Spinal cord (tissue), 10 donors: ENCODE measurements at places on chromosomes 1 and 21. TPM values are rescaled to one million over a fixed set of nuclear protein-coding genes. Genes with fewer than 3 reads are reported as not detected.

DNA sequence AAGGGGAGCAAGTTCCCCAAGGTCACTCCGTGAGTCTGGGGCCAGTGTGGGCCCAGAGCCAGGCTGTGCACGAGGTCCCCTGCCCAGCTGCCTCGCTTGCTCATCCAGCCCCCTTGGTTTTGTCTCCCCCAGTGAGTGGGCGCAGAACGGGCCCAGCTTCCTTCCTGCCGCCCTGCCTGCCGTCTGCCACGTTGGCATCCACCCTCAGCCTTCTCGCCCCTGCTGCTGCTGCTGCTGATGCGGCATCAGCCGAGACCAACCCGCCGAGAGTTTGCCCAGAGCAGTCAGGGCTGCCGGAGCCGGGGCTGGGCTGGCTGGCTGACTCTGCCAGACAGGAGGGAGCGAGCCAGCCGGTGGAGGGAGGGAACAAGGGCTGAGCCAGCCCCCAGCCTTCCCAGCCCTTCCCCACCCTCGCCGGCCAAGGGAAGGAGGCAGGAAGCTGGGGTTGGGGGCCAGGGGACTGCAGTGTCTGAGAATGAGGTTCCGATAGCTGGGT is 31.4 kb upstream of the WASF2 start:
- DNase-seq = peak; percentile 84

- DNase-seq = no peak
Measured at GRCh38 chr1:64212031-64212430, 8.6 kb downstream of the UBE2U start.

GRCh38 chr1:234722270-234722704 is 112.3 kb upstream of the IRF2BP2 start:
- DNase-seq = no peak

Gene HAO2
- polyA plus RNA-seq = 0.56 TPM

Gene MARK1
- polyA plus RNA-seq = 31.2 TPM

- no peak for DNase-seq
Measured at GRCh38 chr1:59070610-59071009, 226.3 kb upstream of the FGGY start.

- DNase-seq = no peak
Measured at GRCh38 chr1:230361941-230362340, 64.2 kb downstream of the PGBD5 start.

Gene IQCC
- polyA plus RNA-seq = 6.5 TPM

GRCh38 chr1:223700942-223701637 is 11.2 kb upstream of the CAPN2 start:
- DNase-seq = no peak

DNA sequence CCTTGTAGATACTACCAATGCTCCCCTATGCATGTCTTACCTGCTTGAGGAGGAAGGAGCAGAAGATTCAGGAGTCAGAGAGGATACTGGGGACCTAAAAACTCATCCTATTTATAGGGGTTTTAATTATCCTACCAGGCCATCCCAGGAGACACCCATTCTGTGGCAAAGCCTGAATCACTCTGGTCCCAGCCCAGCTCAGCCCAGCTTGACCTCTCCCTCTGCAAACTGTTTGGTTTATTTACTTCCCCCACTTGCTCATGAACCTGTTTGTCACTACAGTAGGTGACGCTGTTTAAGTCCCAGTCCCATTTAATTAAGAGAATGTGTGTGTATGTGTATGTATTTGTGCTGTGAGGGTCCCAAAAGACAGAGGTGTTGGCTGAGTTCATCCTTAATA is at the start of gene RPTN:
Gene RPTN, minus strand, starts transcription at position 85 of the 400 bp plus-strand sequence. CDS start 1,339 bp downstream, outside the sequence.
- no peak for DNase-seq

DNA sequence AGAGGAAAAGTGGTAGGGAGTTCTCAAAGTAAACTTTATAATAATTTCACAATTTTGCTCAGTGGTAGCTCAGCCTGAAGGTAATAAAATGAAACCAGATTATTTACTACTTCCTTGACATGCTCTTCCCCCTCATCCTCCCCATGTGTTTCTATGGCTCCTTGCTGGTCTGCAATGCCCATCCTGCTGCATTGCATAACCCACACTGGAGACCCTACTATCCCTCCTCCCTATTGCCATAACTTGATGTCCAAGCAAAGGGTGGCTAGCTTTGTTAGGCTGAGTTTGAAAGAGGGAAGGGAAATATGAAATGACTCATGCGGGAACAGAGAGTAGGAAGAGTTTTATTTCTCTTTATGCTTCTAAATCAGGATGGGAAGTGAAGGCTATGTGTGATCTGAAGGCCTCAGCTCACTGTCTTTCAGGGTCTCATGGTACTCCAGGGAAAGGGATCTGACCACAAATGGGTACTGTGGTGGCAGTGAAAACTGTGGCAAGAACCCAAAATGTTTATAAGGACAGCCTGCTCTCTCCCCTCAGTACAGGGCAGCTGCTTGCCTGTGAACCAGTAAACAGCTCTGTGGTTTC is 36.4 kb upstream of the HSD17B7 start:
- DNase-seq = no peak

Gene EVA1C
- polyA plus RNA-seq = 13.4 TPM

DNA sequence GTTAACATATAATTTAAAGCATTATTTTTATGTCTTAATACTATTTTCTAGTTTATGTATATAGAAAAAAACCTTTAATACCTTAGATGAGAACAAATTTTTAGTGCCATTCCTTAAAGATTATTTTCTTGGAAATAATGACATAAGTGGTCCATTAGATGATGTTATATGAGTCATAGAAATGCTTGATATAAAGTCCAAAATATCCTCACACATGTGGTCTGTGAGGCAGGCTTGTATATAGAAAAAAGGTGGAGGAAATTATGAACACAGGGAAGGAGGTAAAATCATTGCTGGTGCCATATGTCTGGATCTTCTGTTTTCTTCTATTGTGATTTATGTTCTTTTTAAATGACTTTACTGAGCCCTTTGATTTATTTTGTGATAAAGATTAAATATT is 79.3 kb downstream of the MAP3K7CL start:
- DNase-seq = no peak

Gene ZSWIM5
- 14.8 TPM for polyA plus RNA-seq

- DNase-seq = no peak
Measured at GRCh38 chr1:53132176-53132575, 10.3 kb downstream of the SLC1A7 start.

- DNase-seq = no peak
Measured at GRCh38 chr1:59017501-59018231, 233.8 kb upstream of the JUN start.

Gene KRTAP10-9
- not detected for polyA plus RNA-seq

GRCh38 chr1:84390226-84390625 is 8.1 kb upstream of the DNASE2B start:
- DNase-seq = no peak

Gene GBP6
- polyA plus RNA-seq = 0.35 TPM

DNA sequence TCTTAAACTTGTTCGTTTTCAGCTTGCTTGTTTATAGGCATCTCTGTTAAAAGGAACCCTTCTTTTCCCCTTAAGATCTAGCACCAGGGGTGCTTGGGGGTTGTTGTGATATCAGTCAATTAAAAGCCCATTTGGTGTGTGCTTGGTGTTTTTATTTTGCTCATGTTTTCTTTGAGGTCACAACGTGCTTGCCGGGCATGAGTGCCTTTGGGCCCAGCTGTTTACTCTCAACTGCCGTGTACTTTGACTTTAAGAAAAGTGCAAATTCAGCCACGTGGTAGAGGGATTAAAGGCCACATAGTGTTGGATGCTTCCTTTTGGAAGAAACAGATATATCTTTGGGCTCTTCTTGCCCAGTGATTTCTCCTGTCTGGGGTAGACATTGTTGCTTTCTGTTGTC is 10.5 kb downstream of the ARID1A start:
- DNase-seq = no peak

DNA sequence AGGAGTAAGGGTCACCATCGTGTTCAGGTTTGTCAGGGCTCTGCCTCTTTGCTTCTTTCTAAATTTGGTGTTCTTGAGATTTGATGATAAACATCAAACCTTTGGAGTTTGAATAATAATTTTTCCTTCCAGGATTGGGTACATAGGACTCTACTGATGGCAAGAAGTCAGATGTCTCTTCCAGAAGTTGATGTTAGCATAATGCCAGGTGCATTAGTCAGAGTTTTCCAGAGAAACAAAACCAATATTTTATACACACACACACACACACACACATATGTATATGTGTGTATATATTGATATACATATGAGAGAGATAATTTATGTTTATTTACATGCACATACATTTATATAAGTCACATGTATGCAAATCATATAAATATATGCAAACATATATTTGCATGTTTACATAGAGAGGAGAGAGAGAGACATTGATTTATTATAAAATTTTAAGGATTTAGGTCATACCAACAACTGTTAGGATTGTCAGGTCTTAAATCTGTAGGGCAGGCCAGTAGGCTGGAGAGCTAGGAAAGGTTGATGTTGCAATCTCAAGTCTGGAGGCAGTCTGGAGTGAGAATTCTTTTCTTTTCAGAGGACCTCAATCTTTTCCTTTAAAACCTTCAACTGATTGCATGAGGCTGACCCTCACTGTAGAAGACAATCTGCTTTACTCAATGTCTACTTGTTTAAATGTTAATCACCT is 199.2 kb downstream of the HLX start:
- DNase-seq = no peak

DNA sequence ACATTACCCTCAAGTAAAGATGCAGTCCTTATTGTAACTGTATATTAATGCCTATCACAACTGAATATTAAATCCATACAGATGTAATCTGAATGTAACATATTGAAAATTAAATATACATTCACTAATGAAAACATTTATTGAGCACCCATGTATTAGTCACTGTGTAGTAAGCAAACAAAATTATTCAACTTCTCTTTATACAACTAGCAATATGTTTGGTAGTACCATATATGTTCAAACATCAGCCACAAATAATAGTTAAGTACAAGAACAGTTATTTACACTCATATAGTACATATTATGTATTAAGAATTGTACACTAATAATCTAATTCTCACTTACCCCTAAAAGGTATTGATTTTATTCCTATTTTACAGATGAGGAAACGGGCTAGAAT is 17.9 kb downstream of the KIF14 start:
- DNase-seq = no peak

GRCh38 chr1:207862241-207862787 is 48.6 kb downstream of the CD34 start:
- no peak for DNase-seq

Gene GBP5
- polyA plus RNA-seq = 0.33 TPM

DNA sequence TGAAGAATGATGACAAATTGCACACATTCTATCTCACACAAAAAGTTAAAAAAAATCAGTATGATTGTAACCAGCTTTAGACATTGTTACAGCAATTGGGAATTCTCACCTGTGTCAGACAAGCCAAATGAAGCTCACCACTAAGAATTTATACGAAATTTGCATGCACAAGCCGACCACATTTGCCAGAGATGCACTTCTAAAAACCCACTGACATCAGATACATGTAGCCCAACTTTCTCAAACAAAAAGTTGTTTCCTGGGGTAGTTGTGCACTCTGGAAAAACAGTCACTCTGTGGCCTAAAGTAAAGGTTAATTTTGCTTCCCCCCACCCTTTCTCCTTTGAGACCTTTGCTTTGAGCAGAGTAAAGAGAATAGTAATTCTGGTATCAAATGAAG is 67.9 kb upstream of the IL12RB2 start:
- DNase-seq = no peak

GRCh38 chr1:168372307-168372706 is 91.6 kb downstream of the TBX19 start:
- DNase-seq = no peak

Gene ACTL8
- polyA plus RNA-seq = 0.23 TPM

Gene MIXL1
- 1.1 TPM for polyA plus RNA-seq

Gene CA14
- 55.1 TPM for polyA plus RNA-seq

DNA sequence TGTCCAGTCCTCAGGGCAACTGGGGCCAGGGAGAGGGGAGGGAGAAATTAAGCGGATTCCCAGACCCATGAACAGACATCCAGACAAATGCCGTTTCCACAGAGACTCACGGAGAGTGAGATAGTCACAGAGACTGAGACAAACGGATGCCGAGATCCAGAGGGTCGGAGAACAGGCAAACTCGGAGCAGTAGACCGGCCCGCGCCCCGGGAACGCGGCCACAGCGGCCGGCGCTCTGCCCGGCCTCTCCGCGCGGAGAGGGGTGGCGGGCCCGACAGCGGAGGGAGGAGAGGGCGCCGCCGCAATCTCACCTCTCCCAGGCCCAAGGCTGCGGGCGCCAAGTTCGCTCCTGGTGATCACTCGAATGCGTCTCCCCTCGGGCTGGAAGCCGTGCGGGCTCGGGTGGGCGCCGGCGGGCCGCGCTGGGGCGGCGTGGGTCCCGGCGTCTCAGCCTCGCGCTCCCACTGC is 831 bp upstream of the FOXD2 start:
- no peak for DNase-seq

Gene EPHA2
- 3.7 TPM for polyA plus RNA-seq

DNA sequence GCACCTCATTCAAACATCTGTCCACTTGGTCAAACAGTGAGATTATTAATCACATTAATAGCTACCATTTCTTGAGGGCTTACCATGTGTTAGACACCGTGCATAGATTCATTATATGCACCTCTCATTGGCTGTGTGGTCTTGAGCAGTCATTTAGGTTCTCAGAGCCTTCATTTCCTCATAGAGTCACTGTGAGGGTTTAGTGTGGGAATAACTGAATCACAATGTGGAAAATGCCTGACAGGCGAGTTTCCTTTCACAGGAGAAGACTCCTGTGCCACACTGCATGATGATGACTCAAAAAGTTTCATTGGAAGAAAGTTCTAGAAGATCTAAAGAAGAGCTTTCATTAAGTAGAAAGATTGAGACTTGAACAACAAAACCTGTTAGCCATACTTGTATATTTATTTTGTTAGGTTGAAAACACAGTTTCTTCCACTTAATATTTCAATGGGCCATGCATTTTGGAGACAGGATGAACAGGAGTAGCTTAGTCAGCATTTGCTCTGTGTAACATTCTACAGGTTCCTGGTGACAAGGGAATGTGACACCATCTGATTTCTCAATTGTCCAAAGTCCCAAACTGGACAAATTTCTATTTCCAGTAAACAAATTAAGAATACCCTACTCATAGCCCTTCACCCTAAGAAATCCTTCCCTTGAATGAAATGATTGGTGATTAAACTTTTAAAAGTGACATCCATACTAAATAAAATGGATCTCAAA is 45.7 kb downstream of the FYB2 start:
- DNase-seq = no peak

Gene TAF12
- polyA plus RNA-seq = 28.1 TPM

DNA sequence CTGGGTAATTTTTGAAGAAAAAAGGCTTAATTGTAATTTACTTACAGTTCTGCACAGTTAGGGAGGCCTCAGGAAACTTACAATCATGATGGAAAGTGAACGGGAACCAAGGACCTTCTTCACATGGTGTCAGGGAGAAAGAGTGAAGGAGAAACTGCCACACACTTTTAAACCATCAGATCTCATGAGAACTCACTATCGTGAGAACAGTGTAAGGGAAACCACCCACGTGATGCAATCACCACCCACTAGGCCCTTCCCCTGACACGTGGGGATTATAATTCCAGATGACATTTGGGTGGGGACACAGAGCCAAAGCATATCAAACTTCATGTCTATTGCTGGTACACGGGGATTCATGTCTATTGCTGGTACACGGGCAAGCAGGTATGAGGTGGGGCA is 5.3 kb upstream of the SFT2D2 start:
- DNase-seq = no peak

DNA sequence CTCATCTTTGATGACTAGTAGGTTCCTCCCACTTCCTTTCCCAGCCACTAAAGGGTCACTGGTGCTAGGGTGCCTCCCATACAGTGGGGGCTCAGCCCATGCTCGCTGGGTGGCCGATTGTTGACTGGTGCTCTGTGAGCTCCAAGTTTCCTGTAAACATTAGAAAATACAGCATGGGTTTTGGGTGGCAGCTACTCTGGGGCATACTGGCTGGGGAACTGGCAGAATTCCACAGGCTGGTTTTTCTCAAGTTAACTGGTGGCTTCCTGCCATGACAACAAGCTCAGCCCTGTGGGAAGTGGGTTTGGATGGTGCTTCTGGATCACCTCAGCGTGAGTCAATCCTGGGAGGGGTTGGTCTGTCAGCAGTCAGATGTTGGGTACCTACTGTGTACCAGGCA is 28.7 kb upstream of the CRNN start:
- no peak for DNase-seq
